H9 (cell line): ENCODE measurements at places on chromosomes 12 and 14. TPM values are rescaled to one million over a fixed set of nuclear protein-coding genes. Genes with fewer than 3 reads are reported as not detected.

Gene KCNA5
- total RNA-seq, result 0.09 and 0.22 TPM in 2 replicates

Gene TAS2R43
- total RNA-seq, result 0.48 and 0.59 TPM in 2 replicates

Gene PLA2G1B
- total RNA-seq, result not detected in 2 replicates

Gene INHBE
- total RNA-seq, result 9.6 and 10.1 TPM in 2 replicates

Gene NXPH4
- total RNA-seq, result 2.1 and 2.8 TPM in 2 replicates

Gene TMEM179
- total RNA-seq, result 11.1 and 11.4 TPM in 2 replicates

Gene CNTN1
- 5.4 and 6.5 TPM in 2 replicates for total RNA-seq

Gene SLC2A14
- total RNA-seq, result 19.1 and 19.3 TPM in 2 replicates

Gene KCNK10
- total RNA-seq, result 0.29 and 0.33 TPM in 2 replicates

Gene ERBB3
- total RNA-seq, result 51.2 and 56.5 TPM in 2 replicates

Gene POTEG
- not detected in 2 replicates for total RNA-seq

Gene CLEC4A
- total RNA-seq, result 0.18 and 0.37 TPM in 2 replicates
